ENCODE measurements at places on chromosomes 3 and 15.

DNA sequence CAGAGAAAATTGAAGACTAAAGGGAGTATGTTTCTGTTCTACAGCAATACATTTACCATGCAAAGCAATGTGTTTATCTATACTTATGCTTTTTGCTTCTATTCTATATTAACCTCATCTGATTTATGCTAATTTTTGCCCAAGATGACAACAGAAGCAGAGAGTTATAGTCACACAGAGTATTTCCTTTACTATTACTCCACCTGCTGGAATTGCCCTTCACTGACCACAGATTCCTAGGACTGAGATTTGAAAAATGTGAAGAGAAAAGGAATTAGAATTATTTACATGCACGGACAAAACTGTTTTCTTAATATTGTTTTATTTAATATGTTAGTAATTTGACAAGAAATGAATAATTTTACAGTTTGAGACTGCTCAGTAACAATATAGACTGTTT, 745.6 kb downstream of the VGLL3 start:
- no peak for DNase-seq

DNA sequence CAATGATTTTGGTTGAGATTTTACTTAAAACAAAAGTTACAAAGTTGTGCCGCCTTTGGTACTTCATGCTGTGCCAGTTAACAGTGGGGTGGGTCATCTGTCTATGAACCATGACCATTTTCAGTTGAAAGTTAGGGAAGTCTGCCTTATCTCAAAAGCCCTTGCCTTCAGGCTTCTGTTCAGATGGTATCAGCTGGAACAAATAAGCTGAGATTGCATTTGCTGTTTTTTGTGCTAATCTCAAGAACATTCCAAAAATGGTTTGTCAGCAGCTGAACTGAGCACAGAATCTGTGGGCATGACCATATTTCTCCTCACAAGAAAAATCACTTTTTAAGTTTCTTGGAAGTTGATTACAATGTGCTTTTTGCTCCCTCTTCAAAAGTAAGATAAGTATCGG, 142.3 kb downstream of the IL5RA start:
- DNase-seq: no peak

- no peak for DNase-seq
These were observed 15.3 kb downstream of the PXK start for GRCh38 chr3:58347984-58348383.

GRCh38 chr3:104514371-104514770, 852.3 kb upstream of the ALCAM start:
- no peak for DNase-seq

DNA sequence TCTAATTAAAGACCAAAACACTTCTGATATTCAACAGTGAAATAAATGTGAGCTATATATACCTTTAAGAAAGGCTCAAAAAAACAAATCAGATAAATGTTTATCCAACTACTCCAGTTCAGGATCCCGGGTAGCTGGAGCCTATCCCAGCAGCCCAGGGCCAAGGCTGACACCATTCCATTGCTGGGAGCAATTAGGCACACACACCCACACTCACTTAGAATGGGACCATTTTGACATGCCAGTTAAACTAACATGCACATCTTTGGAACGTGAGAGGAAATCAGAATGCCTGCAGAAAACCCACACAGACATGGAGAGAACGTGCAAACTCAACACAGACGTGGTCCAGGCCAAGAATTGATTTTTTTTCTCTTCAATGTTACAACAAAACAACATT, 30.0 kb upstream of the PLSCR4 start:
- no peak for DNase-seq

- no peak for DNase-seq
These were observed 178.5 kb upstream of the ZBTB20 start for GRCh38 chr3:115325539-115325938.
